Cerebellar nuclear complex (tissue), 1 donor: ENCODE measurements at places on chromosomes 5 and 9.

- DNase-seq = no peak
Measured at GRCh38 chr9:107274096-107274495, 9.0 kb upstream of the RAD23B start.

DNA sequence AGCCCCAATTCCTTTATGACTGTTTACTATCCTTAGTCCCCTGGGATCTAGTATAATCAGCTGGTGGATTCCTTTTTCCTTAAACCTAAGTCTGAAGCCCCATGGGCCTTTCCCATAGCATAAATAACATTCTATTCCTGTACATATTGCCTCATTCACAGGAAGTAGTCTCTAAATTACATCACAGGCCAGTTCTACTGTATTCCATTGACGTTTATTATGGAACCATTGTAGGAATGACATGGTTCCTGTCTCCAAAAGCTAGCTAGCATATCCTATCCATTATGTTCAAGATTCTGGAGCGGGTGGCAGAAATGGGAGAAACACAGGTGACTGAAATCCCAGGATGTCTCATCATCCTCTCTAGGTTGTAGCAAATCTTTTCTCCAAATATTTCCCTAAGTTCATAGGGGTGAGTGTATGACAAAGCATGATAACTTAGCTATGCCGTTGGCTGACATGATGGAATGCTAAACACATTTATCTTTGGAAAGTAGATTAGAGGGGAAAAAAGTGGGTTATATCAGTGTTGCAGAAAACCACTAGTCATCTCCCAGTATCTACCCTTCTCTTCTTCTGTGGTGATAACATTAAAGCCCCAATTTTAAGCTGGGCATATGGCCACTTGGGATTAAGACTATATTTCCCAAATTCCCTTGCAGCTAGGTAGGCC is 140.1 kb downstream of the FGF1 start:
- DNase-seq = no peak

GRCh38 chr5:36397901-36398536 is 96.3 kb upstream of the RANBP3L start:
- no peak for DNase-seq

DNA sequence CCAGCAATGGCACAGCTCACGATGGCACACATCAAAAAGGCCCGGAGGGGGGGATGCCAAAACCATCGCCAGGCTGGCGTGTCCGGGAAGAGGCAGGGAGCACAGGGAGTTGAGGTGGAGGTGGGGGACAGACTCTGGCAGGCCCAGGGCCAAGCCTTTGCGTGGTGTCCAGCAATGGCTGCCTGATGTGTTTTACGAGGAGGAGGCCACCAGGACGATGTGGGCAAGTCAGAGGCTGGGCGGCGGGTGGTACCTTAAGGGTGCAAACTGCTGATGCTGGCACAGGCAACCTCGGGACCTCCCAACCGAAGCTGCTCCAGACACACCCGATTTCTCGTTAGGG is 4.7 kb downstream of the VAV2 start:
- DNase-seq = no peak

GRCh38 chr9:68470067-68470466 is 70.6 kb downstream of the TMEM252 start:
- DNase-seq = no peak

- no peak for DNase-seq
Measured at GRCh38 chr5:163475411-163475810, 15.0 kb downstream of the HMMR start.

DNA sequence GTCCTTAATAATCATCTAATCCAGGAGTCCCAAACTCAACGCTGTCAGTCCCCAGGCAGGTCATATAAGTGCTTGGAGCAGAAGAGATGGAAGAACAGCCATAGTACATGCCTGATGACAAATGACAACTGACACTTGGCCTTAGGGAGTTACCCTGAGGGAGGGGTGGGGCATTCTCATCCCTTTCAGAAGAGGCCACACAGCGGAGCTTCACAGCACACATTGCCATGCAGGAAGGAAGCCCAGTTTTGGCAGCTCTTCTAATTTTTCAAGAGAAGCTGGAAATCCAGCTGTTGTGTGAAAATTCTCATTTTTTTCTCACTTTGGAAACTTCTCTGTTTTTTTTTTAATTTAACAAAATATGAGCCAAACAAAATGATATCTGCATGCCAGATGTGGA is 89.0 kb downstream of the ASTN2 start:
- no peak for DNase-seq
